ENCODE measurements at places on chromosomes 11 and 22.

DNA sequence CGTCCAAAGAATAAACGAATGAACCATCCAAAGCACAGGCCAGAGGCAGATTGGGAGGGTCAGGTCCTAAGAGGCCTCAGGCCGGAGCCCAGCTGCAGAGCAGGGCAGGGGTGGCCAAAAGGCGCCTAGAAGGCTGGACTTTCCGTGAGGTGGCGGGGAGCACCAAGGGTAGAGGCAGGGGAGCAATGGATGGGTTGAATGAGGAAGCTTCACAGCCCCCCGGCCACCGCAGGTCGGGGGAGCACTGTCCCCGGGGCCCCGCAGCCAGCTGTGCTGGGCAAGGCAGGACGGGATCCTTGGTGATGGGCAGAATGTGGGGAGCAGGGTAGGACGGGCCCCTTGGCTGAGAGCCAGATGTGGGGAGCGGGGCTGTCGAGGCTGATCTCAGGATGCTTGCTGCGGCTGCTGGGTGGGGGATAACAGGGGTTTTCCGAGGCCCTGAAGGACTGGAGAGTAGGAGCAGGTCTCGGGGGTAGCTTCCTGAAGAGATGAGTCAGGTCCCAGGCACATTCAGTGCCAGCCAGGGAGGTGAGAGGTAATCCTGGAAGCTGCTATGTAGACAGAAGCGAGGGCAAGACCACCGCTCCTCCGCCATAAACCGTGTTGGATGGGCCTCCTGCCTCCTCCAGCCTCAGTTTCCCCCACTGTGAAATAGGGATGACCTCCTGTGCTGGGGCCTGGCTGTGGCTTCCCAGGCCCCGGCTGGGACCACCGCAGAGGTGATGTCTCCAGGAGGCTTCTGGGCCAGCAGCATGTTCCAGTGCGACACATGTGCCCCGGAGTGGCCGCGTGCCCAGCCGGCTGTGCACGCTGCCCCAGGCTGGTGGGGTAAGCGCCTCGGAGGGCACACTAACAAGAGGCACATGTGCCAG lies 34.6 kb upstream of the KCNQ1OT1 start:
- DNase-seq = no peak

DNA sequence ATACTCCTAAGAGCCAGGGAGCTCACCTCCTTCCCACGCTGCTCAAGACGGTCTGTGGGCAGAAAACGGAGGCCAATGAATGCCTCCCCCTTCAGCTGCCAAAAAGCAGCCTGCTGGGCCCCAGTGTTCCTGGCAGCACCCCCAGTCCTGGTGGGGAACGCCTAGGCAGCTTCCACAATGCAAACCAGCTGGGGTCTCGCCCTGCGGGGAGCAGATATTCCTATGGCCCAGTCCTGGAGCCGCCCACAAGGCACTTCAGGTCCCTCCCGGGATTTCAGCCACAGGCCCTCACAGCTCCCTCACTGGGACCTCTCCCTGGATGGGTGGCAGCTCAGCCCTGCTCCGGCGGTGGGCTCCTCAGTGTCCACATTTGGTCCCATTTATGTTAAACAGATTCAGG lies 29.2 kb downstream of the A4GALT start:
- no peak for DNase-seq

- DNase-seq = peak; percentile 85
Measured at GRCh38 chr22:38873469-38874411, 1.7 kb upstream of the CBX6 start.

- DNase-seq = no peak
Measured at GRCh38 chr22:20126284-20127029, 5.1 kb upstream of the ZDHHC8 start.

DNA sequence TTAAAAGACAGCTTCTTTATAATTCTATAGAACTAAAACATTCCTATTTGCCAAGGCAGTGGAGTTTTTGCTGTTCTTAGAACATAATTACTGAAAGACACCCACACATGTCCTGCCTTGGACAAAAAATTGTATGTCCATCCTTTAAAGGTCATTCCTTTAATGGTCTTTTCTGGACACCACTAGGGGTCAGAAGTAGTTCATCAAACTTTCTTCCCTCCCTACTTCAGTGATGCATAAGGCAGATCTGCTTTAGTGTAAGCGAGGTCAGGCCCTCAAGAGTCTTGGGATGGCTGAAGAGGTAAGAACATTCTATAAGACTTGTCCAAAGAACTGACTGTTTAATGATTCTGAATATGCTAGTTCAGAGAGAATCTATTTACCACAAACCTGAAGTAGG lies 4.3 kb upstream of the OR51V1 start:
- peak; percentile 38 for DNase-seq
